Spinal cord (tissue), 10 donors: ENCODE measurements at places on chromosomes 13 and 19. TPM values are rescaled to one million over a fixed set of nuclear protein-coding genes. Genes with fewer than 3 reads are reported as not detected.

The KCNJ14 gene
- polyA plus RNA-seq = 1.2 TPM

The CCDC169 gene
- 5.0 TPM for polyA plus RNA-seq

The ZNF563 gene
- 2.4 TPM for polyA plus RNA-seq

The KIR2DL3 gene
- not detected for polyA plus RNA-seq

The DPP9 gene
- polyA plus RNA-seq = 20.6 TPM

The SHISA7 gene
- 29.1 TPM for polyA plus RNA-seq

The DLL3 gene
- polyA plus RNA-seq = 56.0 TPM

The ZNF486 gene
- polyA plus RNA-seq = 5.5 TPM

The SERPINE3 gene
- 0.89 TPM for polyA plus RNA-seq

The ZNF254 gene
- polyA plus RNA-seq = 21.3 TPM

The SF3A2 gene
- 80.5 TPM for polyA plus RNA-seq

The B3GNT8 gene
- 0.52 TPM for polyA plus RNA-seq

The ZNF880 gene
- polyA plus RNA-seq = 26.2 TPM

The GAPDHS gene
- polyA plus RNA-seq = not detected

The NOVA2 gene
- polyA plus RNA-seq = 49.3 TPM

The BEST2 gene
- polyA plus RNA-seq = not detected

The CELF5 gene
- polyA plus RNA-seq = 85.8 TPM

The ARHGAP33 gene
- polyA plus RNA-seq = 183 TPM

The LEUTX gene
- polyA plus RNA-seq = not detected

The CEACAM1 gene
- polyA plus RNA-seq = 1.5 TPM

The LRRC8E gene
- not detected for polyA plus RNA-seq

The SOX1 gene
- polyA plus RNA-seq = 8.0 TPM

The SBSN gene
- polyA plus RNA-seq = 0.50 TPM

The UBAC2 gene
- 60.3 TPM for polyA plus RNA-seq

The ANKRD24 gene
- 10.4 TPM for polyA plus RNA-seq

The GSK3A gene
- polyA plus RNA-seq = 138 TPM
